ENCODE measurements at places on chromosomes 13 and 19. TPM values are rescaled to one million over a fixed set of nuclear protein-coding genes. Genes with fewer than 3 reads are reported as not detected.

DNA sequence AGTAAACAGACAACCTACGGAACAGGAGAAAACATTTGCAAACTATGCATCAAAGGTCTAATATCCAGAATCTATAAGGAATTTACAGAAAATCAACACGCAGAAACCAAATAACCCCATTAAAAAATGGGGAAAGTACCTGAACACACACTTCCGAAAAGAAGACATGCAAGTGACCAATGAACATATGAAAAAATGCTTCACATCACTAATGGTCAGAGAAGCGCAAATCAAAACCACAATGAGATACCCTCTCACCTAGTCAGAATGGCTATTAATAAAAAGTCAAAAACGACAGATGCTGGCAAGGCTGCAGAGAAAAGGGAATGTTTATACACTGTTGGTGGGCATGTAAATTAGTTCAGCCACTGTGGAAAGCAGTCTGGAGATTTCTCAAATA lies 29.5 kb downstream of the SLC25A15 start:
- DNase-seq = no peak

DNA sequence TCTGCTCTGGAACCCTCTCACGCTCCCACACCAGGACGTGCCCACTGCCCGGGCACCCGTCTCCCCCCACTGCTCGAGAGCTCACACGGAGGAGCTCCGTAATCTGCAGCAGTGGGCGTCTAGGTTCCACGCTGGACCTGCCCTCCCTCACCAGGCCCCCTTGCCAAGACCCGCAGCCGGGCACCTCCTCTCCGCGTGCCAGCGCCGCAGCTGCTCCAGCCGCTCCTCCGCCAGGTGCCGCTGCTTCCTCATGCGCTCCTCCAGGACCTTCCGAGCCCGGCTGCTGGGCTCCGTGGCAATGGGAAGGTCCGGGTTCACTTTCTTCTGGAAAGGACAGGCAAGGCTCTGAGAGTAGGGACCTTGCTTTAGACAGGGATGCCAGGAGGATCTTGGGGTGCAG lies 35.0 kb upstream of the MATK start:
- no peak for DNase-seq

DNA sequence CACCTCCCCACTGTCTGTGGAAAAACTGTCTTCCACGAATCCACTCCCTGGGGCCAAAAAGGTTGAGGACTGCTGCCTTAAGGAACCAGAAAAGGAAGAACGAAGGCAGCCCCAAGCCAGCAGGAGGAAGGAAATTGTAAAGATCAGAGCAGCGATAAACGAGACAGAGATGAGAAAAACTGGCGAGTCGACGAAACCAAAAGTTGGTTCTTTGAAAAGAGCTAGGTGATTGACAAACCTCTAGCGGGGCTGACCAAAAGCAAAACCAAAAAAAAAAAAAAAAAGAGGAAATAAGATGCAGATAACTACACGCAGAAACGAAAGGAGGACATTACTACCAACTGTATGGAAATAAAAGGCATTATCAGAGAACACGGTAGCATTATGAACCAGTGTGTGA lies 76.9 kb downstream of the GADD45B start:
- no peak for DNase-seq

GRCh38 chr19:53883741-53884140 lies 1.7 kb downstream of the PRKCG start:
- no peak for DNase-seq

DNA sequence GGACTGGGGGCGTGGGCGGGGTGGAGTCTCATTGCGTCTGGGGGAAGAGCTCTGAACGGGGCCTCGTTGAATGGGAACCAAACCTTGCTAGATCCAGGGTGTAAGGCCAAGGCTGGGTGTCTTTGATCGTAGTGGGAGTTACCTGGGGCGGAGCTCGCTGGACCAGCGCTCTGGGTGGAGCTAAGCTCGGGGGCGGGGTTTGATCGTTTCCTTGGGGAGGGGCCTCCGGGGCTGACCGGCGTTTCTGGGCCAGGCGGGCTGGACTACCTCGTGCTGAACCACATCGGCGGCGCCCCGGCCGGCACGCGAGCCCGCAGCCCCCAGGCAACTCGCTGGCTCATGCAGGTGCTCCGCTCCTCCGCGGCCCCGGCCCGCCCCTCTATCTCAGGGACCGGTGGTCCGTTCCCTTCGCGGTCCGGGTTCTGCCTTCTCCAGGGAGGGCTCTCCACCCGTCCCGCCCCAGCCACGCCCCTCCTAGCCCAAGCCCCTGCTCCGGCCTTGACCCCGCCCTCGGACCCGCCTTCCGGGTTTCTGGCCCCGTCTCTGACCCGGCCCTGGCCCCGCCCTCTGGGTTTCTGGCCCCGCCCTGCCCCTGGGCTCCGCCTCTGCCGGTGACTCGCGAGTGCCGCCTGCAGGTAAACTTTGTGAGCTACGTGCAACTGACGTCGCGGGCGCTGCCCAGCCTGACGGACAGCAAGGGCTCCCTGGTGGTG lies 3.3 kb upstream of the RPL36 start:
- peak; percentile 89 for DNase-seq

DNA sequence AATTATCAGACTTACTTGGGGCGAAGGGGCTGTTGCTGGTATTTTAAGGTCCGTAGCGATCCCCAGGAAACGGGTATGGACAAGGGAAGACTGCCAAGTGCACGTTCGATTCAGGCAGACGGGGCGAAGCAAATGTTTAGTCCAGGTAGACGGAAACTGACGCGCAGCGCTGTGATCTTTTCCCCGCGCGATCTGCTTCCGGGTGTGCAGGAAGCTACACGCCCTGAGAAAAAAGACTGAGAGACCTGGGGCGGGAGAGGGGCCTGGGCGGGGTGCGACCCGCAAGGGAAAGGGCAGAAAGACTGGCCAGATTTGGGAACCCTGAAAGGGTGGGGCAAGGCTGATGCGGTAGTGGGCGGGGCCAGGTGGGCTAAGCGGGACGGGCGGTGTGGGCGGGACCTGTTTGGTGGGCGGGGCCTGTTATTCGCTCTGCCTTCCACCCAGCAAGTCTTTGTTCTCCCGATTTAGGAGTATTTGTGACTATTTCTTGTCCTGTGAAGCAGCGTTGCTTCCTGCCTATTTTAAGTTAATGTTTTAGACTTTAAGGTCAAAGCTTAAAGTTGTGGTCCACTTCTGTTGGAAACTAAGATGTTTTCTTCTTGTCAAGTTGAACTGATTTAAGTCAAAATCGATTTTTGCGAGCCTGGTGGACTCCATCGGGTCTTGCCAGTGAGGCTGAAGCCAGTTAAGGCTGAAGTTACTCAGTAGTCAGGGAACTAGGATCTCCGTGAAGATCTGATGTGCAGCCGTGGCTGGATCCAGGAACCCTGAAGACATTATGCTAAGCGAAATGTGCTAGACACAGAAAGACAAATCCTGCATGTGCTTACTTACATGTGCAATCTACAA lies at the start of gene ZNF836:
Gene ZNF836 (minus strand): TSS at position 301 of the 849 bp plus-strand sequence. CDS start 3,549 bp downstream, outside the sequence.
- peak; percentile 80 for DNase-seq

Gene TMPRSS9
- 0.10 TPM for total RNA-seq

Data from RPMI7951 (cell line).